ENCODE measurements at places on chromosomes 7 and 10.
A peak's percentile ranks its signal among the peaks of the same experiment; 100 is the strongest.

DNA sequence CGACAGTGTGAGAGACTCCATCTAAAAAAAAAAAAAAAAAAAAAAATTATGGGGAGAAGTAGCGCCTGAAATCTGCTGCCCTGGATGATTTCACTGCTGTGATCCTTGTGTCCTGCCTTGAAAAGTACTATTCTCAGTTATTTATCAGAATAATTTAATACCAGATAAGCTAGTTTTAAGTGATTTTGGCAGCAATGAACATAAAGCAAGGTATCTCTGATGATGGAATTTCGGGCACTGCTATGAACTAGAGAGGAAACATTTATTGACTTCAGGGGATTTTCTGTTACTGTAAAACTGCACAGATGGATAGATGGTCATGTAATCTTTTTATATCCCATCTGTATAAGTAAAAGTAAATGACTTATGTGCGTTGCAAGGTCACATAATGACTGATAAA, 619.1 kb upstream of the ANKRD30A start:
- H3K27me3 ChIP-seq = no peaks in the 10 kb centered on the region
- DNase-seq = no peak
- H3K36me3 ChIP-seq = no peaks in the 10 kb centered on the region
- H3K27ac ChIP-seq = no peak overlapping the region
- no peaks in the 10 kb centered on the region for H3K4me1 ChIP-seq
- no peak overlapping the region for H3K4me3 ChIP-seq

- no peak overlapping the region for H3K4me3 ChIP-seq
- no peaks in the 10 kb centered on the region for H3K36me3 ChIP-seq
- no peak overlapping the region for H3K27ac ChIP-seq
- H3K4me1 ChIP-seq = no peaks in the 10 kb centered on the region
- DNase-seq = no peak
Observed at GRCh38 chr7:71384094-71384493, 252.2 kb downstream of the GALNT17 start.

GRCh38 chr7:6228361-6229229, 43.8 kb downstream of the CYTH3 start:
- peaks cover 22% of the 10 kb centered on the region for H3K4me1 ChIP-seq
- no peaks in the 10 kb centered on the region for H3K27me3 ChIP-seq
- H3K4me3 ChIP-seq = 0 out of 2 replicates have a peak overlapping the region, but pooled peaks have one; percentile 4
- peak overlapping the region; percentile 66 for H3K27ac ChIP-seq

- no peaks in the 10 kb centered on the region for H3K36me3 ChIP-seq
- no peak overlapping the region for H3K4me3 ChIP-seq
- peak; percentile 73 for DNase-seq
- peak overlapping the region; percentile 85 for H3K27ac ChIP-seq
- peaks cover 16% of the 10 kb centered on the region for H3K4me1 ChIP-seq
- H3K27me3 ChIP-seq = no peaks in the 10 kb centered on the region
Observed at GRCh38 chr7:40826411-40827221, 691.8 kb downstream of the SUGCT start.

DNA sequence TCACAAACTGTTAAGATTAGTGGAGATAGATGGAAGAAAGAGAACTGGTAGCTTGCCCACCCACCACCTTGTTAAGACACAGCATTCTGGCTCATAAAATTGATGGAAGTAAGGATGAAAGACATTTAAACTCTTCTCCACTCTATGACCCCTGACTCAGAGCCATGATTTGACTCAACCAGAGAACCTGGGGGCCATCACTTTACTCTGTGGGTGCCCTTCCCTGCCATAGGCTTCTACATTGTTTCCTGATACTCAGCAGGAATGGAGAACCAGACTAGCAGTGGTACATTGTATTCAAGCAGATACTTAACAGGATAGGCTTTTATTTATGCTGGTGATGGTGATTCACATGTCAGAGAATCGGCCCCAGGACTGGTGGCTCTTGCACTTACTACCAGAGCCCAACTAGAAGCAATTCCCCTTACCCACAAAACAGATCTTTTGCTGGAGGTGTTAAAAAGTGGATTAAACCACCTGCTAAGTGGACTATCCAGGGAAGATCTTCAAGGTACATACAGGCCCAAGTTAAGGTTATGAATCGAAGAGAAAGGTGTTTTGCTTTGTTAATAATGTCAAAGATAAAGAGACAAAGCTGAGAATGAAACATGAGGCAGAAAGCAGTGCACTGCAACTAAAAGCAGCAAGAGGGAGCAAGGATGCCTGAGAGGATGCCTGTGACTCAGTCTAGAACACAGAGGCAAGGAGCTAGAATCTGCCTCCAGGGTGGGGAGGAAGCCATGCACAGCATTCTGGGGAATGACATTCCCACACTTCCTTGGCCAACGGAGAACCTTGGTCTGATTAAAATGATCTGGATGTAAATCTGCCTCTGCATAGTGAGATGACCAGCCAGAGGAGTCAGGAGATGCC, 36.0 kb upstream of the GLI3 start:
- H3K27me3 ChIP-seq = peaks cover 6% of the 10 kb centered on the region
- no peak overlapping the region for H3K4me3 ChIP-seq
- no peak overlapping the region for H3K27ac ChIP-seq
- peak; percentile 59 for DNase-seq
- H3K36me3 ChIP-seq = no peaks in the 10 kb centered on the region
- no peaks in the 10 kb centered on the region for H3K4me1 ChIP-seq

All from IMR-90 (cell line).